Erythroblast (primary cell): ENCODE measurements at places on chromosomes 2 and 18.

- no peak for DNase-seq
Observed at GRCh38 chr2:25056098-25056821, 14.4 kb downstream of the EFR3B start.

- DNase-seq: no peak
Observed at GRCh38 chr2:180672377-180672776, 308.0 kb upstream of the UBE2E3 start.

GRCh38 chr18:56889621-56890020 lies 238.5 kb downstream of the WDR7 start:
- DNase-seq: no peak

DNA sequence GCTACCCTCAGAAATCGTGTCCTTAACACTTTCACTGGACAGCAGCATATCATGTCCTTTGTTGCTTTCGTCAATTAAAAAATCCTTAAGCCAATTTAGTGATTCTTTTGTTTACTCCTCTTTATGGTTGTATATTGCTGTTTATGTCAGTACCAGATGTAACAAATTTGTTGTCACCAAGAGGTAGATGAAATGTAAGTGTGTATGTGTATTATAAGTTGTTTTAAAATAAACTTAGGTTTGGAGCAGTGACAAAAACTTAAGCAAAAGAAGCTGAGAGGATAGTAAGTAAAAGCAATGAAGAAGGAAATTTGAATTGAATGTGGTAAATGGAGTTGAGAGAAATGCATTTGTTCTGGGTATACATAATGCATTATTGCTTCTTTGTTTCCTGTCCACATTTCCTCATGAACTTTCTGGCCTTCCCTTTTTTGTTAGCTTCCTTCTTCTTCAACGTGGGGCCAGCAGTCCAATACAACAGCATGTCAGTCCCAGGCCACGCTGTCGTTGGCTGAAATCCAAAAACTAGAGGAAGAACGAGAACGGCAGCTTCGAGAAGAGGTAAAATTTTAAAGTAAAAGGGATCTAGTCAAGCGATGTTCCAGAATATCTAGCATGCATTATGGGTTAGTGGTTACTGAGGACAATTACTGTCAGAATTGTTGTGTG lies 30.5 kb upstream of the SNORC start:
- no peak for DNase-seq

DNA sequence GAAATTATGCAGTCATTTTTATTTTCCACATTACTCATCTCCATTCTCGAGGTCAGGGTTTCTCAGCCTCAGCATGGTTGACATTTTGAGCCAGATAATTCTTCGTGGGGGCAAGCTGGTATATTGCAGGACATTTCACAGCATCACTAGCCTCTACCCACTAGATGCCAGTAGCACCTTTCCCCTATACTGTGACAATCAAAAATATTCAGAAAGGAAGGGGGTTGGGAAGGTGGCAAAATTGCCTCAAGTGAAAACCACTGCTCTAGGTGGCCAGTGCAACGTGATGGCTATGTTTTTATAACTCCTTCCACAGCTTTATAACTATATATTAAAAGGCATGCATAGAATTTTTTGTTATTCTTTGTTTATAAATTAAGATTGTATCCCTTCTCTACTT lies 294.5 kb downstream of the CNTNAP5 start:
- no peak for DNase-seq

GRCh38 chr2:196613302-196613701 lies 26.2 kb upstream of the CCDC150 start:
- DNase-seq: no peak

GRCh38 chr2:171235262-171235881 lies 74.7 kb upstream of the TLK1 start:
- no peak for DNase-seq

DNA sequence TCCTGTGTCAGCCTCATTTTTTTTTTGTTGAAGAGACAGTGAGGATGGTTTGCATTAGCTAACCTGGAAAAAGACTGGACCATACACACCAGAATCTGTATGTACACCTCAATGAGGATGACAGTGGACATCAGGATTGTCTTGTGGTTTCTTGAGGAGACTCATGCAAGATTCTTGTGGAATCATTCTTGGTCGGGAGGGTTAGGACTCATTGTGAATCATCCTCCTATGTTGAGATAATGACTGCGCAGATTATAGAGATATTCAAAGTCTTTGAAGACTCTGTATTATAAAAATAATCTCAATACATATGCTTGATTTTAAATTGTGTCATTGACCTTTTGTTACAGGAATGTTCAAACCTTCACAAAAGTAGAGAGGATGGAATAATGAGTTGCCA lies 49.1 kb upstream of the DOCK10 start:
- no peak for DNase-seq

- no peak for DNase-seq
Observed at GRCh38 chr18:59549503-59550173, 147.6 kb downstream of the CCBE1 start.

DNA sequence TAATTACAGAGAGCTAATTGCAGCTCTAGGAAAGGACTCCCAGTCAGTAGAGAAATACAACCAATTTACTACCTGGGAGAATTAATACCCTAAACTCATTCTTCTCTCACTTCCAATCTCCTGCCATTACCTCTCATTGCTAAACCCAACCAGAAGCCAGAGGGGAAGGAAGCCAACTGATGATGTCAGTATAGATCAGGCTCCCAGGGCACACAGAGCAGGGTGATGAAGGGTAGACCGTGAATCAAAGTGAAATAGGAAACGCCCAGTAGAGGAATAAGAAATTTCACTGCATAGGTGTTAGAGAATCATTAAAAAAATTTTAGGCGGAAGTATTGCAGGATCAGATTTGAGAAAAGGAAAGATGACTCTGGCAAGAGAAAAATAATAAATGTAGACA lies 456.8 kb upstream of the NXPH2 start:
- no peak for DNase-seq

GRCh38 chr2:239765076-239765845 lies 259.9 kb downstream of the NDUFA10 start:
- no peak for DNase-seq

DNA sequence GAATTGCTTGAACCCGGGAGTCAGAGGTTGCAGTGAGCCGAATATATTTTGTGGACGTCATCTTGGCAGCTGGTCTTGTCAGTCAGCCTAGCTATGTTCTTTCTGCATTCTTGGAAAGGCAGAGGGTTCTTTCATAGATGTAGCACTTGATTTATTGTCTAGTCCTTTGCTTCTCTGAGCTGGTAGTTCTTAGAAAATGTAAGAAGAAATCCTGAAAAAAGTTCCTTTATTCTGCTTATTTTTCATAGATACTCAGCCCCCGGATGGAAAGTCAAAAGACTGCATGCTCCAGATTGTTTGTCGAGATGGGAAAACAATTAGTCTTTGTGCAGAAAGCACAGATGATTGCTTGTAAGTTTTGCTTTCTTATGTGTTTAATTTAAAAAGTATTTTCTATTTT lies 21.3 kb downstream of the PLEKHB2 start:
- DNase-seq: no peak

GRCh38 chr2:81481994-81482368 lies 1177.4 kb upstream of the LRRTM1 start:
- DNase-seq: no peak

GRCh38 chr2:110818767-110819481 lies 86.6 kb downstream of the ACOXL start:
- DNase-seq: no peak

GRCh38 chr2:71558300-71559051 lies 105.1 kb downstream of the DYSF start:
- no peak for DNase-seq

- DNase-seq: no peak
Observed at GRCh38 chr2:25381502-25381901, 39.8 kb upstream of the DNMT3A start.

DNA sequence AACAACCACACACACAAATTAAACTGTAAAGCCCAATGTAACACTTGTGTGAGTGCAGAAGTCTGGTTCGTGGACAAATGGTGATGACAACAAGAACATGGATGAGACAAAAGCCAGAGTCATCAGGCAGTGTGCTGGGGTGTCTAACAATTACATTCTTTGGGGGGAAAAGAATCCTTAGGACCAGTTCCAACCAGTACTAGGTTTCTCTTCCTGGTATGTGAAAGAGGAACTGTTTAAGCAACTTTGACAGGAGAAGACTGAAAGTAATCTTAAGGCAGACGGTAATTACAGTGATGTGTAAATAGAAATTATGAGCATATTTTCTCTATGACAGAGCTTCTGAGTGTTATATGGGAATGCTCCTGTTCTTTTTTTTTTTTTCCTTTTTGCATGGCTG lies 133.4 kb downstream of the AFF3 start:
- no peak for DNase-seq

DNA sequence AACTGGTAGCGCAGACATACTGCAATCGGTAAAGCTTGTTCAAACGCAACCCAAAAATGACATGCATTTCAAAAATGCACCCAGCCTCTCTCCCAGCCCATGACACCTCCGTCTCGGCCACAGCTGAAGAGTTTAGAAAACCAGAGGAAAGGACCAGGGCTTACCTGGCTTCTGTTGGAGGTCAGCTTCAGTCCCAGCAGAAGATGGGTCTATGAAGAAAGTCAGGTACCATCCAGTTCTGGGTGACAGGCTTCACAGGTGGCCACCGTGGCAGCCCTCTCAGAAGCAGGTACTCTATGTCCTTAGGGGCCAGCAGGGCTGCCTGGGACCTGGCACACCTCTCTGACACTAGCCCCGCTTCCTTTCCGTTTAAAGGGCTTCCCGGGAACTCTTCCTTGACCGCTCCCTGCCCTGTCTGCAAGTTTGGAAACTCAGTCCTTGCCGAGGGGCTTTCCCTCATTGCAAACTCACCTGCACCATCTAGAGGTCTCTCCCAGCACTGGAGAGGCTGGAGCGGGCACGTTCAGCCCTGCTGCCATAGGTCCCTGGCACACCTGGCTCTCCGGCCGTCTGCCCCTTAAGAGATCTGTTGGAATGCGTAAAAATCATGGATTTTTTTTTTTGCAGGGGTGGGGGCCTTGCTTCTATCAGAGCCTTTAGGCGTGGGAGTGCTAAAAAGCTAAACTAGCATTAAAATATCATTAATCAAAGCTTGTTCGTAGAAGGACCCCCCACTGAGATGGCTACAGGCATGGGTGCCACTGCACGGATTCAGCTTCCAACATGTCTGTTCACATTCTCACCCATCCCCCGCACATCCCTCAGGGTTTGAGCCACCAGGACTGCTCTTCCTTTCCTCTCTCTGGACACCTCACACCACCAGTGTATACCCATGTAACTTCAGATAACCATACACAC lies at the start of gene EDAR:
EDAR (minus strand) TSS at position 425 of the 918 bp plus-strand sequence. CDS start 58,206 bp downstream, outside the sequence.
- no peak for DNase-seq

- no peak for DNase-seq
Observed at GRCh38 chr2:206708286-206708685, 9.9 kb downstream of the DYTN start.

DNA sequence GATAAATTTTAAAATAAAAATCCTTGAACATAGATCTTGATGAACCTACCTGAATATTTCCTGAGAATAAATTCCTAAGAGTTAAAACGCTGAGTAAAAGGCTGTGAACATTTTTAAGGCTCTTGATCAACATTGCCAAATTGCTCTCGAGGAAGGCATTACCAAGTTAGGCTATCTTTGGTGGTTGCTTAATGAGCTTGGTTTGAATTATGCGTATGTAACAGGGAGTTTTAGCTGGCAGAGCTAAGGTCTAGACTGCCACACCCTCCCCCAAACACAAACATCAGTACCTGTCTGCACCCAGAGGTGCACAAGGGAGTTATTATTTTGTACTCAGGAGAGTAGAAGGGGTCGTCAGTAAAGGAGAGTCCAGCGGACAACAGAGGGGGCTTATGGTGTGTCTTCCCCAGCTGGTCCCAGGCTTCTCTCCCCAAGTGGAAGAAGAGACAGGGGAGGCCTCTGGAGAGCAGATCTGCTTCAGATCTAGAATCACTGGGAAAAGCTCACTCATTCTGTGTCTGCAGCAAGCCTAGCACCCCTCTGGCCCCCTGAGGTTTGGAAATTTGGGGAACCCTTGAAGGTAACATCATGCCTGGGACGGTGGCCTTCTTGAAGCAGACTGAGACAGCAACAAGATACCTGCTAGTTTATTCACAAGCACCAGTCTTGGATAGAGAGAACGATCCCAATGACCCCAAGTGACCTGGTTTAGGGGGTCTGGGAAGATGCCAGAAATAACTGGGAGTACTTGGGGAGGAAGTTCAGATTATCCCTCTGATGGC lies 197.2 kb upstream of the ID2 start:
- DNase-seq: no peak

GRCh38 chr2:67642961-67643360 lies 245.8 kb downstream of the ETAA1 start:
- DNase-seq: no peak

GRCh38 chr2:194545978-194546377 lies 1111.0 kb upstream of the SLC39A10 start:
- DNase-seq: no peak

- no peak for DNase-seq
Observed at GRCh38 chr2:150978053-150978452, 283.6 kb downstream of the RBM43 start.

- no peak for DNase-seq
Observed at GRCh38 chr2:23387221-23387550, 2.2 kb downstream of the KLHL29 start.

DNA sequence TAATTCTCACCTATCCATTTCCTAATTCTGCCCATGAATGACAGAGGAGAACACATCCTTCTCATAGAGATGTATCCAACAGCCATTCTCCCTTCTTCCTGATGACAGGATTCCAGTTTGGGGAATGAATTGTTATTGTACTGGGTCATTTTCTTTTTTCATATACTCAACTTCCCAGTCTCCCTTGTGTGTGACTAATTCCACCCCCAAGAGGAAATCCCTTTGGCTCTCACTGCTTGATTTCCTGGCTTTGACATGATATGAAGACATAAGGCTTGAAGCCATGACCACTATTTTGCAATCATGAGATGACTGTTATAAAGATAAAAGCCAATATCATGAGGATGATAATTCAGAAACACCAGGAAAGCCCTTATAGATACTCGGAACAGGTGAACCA lies 384.7 kb upstream of the ACVR2A start:
- DNase-seq: no peak
